ENCODE measurements at places on chromosomes 1 and 21. TPM values are rescaled to one million over a fixed set of nuclear protein-coding genes. Genes with fewer than 3 reads are reported as not detected.

Gene PLD5
- not detected for total RNA-seq

Gene SEC16B
- total RNA-seq: 4.4 TPM

Gene OR2L13
- total RNA-seq: not detected

GRCh38 chr1:68218490-68218889, 13.8 kb downstream of the WLS start:
- peak; percentile 59 for DNase-seq

- no peak for DNase-seq
Measured at GRCh38 chr1:241950390-241950789, 7.2 kb upstream of the BECN2 start.

- DNase-seq: peak; percentile 33
Measured at GRCh38 chr1:44970317-44970716, 16.1 kb downstream of the EIF2B3 start.

- no peak for DNase-seq
Measured at GRCh38 chr21:38206646-38207045, 50.1 kb upstream of the KCNJ15 start.

DNA sequence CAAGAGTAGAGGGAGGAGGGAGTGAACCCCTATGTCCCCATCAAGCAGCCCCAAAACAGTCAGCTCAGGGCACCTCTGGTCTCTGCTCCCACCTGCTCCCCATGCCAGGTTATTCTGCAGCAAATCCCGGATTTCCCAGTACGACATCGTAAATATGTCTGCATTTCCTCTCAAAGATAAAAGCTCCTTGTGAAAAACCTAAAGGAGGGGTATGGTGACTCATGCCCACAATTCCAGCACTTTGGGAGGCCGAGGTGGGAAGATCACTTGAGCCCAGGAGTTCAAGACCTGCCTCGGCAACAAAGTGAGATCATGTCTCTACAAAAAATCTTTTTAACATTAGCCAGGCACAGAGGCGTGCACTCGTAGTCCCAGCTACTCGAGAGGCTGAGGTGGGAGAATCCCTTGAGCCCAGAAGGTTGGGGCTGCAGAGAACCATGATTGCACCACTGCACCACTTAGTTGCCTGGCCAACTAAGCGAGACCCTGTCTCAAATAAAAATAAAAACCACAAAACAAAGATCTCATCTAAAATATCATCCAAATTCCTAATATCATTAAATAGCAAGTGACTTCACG, 7.1 kb downstream of the ACOT7 start:
- DNase-seq: peak; percentile 29

GRCh38 chr1:92259350-92259749, 39.4 kb downstream of the GLMN start:
- no peak for DNase-seq

- no peak for DNase-seq
Measured at GRCh38 chr1:154295408-154296235, 23.2 kb downstream of the HAX1 start.

DNA sequence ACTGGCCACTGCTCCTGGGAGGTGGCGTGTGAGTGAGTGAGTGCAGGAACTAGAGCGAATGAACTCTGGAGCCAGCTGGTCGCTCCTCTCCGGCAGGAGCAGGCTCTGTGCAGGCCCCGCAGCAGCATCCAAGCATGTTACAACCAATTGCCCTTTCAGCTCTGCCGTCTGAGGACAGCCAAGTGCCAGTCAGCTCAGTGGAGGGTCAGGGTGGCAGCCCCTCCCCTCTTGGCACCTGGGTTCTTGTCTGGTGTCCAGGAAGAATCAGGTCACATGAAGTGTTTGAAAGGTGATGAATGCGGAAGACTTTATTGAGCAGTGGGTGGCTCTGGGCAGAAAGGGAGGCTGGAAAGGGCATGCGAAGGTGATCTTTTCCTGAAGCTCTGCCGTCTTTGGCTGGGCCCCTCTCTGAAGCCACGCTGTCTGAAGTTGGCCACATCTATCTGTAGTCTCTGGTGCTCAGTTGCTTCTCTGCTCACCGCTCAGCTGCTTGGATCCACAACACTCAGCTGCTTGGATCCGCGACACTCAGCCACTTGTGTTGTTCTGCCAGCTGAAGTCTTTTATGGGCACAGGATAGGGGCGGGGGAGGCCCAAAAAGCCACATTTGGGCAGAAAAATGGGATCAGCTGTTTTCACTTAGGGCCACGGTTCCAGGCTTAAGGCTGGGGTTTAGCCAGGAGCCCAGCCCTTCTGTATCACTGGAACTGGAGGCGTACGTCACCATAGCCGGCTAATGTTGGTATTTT, 139.8 kb downstream of the ADSS2 start:
- DNase-seq: no peak

GRCh38 chr1:223052462-223052861, 90.6 kb downstream of the TLR5 start:
- no peak for DNase-seq

Measured in dermis blood vessel endothelial cell (primary cell).